ENCODE measurements at places on chromosomes 7 and 10.

DNA sequence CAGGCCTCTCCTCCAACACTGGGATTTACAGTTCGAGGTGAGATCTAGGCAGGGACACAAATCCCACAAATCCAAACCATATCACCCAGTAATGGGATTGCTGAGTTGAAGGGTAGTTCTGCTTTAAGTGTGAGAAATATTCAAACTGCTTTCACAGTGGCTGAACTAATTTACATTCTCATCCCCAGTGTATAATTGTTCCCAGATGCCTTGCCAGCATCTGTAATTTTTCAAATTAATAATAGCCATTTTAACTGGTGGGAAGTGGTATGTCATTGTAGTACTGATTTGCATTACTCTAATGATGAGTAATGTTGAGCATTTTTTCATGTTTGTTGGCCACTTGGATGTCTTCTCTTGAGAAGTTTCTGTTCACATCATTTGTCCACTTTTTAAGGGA, 592.8 kb upstream of the GRM3 start:
- no peak for DNase-seq

GRCh38 chr10:86023931-86024280, 342.7 kb downstream of the GRID1 start:
- DNase-seq = no peak

GRCh38 chr7:132941428-132941827, 140.5 kb downstream of the CHCHD3 start:
- no peak for DNase-seq

- DNase-seq = no peak
These were observed 46.4 kb upstream of the CC2D2B start for GRCh38 chr10:95861386-95861785.

DNA sequence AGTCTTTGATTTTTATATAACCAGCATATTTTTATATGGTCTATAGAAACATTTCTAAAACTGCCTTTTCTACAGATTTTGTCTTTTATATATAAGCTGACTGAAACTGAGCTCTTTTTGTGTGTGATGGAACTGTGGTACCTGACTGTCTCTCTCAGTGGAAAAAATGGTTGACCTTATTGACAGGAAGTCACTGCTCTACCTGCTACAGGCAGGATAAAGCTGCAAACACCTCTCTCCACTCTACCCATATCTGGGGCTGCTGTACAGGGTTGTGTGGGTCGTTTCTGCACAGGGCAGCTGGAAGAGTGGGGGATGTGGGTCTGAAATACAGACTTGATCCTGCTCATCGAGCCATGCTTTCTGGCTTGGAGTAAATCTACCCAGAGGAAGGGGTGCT, 48.5 kb downstream of the BBS9 start:
- no peak for DNase-seq

DNA sequence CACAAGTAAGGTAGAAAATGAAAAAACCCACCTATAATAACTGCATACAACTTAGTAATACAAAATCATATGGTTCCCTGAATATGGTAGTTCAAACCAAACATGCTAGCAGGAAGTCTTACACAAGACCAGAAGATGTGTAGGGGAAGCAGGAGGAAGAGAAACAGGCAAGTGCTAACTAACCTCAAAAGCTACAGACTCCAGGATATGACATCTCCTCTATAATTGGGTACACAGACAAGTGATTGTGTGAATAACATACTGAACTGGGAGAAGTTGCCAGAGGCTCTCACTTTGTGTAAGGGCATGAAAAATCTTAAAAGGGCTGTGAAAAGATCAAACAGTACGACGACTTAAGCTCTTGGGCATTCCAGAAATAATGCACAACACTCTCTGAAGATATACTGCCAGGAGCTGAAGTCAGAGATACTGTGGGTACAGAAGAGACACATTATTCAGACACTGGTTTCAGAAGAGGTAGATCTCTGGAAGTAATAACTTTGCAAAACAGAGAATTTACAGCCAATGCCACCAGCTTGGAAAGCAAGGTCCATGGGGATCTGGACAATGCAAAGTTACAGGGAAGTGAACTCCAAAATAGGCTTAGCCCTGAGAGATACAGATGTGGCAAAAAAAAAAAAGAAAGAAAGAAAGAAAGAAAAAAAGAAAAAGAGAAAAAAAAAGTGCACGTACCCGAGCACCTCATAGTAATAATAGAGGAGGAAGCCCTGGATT, 767.2 kb downstream of the TNS3 start:
- DNase-seq = no peak

- DNase-seq = no peak
These were observed 45.2 kb upstream of the BHLHA15 start for GRCh38 chr7:98165827-98166667.

GRCh38 chr10:43093423-43094076, 16.7 kb downstream of the RET start:
- DNase-seq = no peak

DNA sequence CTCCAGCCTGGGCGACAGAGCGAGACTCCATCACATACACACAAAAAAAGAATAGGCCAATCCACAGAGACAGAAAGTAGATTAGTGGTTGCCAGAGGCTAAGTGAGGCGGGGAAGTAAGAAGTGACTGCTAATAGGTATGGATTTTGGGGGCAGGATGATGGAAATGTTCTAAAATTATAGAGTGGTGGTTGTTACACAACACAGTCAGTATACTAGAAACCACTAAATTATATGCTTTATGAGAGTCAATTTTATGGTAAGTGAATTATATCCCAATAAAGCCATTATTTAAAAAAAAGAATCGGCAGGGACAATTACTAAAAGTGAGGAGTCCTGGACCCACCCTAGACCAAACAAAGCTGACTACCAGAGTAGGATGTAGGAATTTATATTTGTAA, 24.3 kb downstream of the DENND2A start:
- DNase-seq = no peak

DNA sequence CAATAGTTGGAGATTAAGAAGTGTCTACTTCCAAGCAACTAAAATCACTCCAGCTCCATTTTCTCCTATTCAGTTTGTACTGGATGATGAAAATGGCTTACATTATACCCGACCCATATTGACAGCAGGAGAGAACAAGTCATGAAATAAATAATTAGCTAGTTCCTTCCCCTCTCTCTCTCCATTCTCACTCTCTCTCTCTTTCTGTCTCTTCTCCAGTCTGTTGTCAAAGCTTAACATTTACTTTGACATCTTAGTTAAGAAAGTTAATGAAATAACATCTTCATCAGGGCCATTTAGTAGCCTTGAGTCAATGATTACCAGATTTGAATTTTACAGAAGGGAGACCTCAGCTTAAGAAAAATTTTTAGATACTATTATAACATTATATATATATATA, 138.5 kb downstream of the ARID5B start:
- DNase-seq = no peak

DNA sequence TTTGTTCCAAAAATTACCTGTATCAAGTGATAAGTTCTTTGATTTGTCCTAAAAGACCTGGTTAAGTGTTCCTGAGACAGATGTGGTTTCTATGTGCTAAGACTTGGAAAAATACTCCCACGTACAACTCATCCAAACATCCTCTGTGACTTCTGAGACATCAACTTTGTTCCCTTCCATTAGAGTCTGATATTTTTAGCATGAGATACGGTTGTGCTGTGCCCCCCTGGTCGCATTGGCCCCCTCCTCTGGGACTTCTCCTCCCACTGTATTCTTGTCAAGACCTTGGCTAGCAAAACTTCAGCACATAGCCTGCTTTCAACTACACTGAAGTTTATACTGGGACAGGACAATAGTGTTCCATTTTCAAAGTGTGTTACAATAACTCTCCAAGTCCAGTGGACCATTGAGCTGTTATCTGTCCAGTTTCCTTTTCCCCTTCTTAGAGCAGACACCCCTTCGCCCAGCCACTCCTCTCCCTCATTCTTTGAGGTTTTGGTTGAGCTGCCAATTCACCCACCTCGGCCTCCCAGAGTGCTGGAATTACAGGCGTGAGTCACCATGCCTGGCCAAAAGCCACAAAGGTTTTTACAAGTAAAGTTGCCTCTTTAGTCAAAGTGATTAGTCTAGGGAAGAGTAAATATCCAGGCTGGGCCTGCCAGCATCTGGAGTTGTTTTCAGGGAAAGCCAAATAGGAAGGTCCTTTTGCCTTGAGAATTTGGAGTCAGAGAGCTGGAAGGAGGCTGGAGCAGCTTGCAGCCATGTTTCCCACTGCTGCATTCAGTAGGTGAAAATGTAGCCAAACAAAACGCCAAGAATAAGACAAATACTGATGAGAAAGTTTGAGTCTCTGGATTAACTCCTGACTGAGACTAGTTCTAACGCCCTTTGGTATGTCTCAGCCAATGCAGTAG, 17.8 kb upstream of the PDLIM1 start:
- no peak for DNase-seq

- no peak for DNase-seq
These were observed 35.5 kb downstream of the COA1 start for GRCh38 chr7:43693687-43694398.

- DNase-seq = no peak
These were observed 462.5 kb downstream of the PLXNA4 start for GRCh38 chr7:132113536-132114371.

DNA sequence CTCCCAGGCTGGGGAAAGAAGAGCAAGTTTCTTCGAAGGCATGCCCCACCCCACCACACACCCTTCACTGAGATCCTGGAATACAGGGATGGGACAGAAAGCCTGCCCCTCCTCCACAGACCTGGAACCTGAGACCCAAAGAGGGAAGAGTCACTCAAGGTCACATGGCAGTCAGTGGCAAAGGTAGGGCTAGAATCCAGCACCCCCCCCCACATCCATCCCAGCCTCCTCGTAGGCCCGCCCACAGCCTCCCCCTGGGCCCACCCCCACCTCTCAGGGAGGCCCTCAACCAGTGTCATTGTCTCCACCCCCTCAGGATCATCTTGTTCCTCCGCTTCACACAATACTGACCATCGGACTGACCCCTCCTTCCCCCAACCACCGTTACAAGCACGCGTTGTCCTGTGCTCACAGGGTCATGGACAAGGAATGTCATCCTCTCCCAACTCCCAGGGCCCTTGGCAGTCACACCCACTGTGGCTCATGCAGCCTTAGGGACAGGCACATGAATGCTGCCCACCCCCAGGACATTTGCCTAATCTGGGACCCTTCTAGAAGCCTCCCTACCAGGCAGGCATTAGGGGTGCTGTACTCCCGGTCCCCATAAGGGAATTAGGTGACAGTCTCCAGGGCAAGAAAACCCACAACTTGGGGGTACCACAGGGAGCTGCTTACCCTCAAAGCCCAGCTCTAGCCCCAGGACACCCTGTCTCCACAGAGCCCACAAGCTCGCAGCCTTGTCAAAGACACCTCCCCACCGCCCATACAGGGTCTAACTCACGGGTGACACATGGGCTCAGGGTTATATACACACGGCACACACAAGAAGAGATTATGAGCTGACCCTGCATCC, 1.4 kb downstream of the KCNH2 start:
- no peak for DNase-seq

DNA sequence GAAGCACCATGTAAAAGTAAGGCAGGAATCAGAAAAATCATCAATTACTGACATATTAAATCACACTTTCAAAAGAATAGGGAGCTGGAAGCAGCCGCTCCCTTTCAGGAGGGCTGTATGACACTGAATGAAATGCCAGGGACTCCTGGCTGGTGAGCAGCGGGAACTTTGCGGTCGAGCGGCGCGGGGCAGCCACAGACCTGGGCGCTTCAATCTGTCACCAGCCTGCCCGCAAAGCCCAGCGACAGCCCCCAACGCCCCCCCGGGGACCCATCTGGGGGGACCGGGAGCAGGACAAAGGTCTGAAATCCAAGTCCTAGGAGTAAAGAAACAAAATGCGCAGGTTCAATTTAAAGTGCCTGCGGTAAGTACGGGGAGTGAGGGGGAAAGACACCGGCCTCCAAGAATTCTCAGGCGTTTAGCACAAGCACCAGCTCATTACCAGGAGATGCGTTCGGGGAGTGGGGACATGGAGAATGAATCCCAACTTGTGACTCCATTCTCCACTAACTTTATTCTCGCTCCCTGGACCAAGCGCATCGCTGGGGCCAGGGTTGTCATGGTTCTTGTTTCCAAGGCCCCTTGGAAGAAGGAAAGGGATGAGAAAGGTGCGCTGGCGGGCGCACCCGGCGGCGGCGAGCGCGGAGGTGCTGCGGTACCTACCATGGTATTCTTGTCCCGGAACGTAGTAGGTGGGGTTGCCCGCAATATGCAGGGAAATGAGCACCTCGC, 824 bp downstream of the RELN start:
- DNase-seq = no peak

GRCh38 chr7:134350709-134351108, 34.0 kb upstream of the SLC35B4 start:
- DNase-seq = no peak

DNA sequence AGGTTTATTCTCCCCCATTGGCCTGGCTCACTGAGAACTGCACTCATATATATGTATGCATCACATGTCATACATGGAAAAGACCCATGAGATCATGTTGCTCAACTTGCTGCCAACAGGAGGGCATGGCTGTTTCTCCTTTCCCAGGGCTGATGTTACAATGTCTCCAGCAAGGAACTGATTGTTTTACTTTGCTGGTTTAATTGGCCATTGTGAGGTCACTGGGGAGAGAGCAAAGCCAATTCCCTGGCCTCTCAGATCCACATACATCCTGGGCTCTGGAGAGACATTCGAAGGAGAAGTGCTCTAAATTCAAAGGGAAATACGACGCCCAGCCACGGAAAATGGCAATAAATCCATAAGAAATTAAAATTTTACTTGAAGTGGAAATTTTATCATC, 287.8 kb downstream of the WDR11 start:
- no peak for DNase-seq

DNA sequence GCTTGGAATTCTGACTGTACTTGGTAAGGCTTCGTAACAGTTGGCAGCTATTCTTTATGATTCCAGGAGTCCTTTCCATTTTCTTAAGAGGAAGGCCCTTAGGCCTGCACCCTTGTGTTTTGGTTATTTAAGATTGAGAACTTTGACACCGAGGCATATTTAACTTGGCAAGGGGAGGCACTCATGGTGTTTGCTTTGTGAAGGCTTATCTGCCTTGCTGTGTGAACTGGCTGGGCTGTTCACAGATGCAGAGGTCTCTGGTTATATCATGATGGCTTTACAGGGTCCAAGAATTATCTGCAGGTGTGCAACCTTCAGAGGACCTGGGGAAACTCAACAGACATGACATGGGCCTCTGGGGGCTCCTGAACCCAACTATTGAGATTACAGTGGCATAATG, 833 bp upstream of the PNLIPRP1 start:
- no peak for DNase-seq

DNA sequence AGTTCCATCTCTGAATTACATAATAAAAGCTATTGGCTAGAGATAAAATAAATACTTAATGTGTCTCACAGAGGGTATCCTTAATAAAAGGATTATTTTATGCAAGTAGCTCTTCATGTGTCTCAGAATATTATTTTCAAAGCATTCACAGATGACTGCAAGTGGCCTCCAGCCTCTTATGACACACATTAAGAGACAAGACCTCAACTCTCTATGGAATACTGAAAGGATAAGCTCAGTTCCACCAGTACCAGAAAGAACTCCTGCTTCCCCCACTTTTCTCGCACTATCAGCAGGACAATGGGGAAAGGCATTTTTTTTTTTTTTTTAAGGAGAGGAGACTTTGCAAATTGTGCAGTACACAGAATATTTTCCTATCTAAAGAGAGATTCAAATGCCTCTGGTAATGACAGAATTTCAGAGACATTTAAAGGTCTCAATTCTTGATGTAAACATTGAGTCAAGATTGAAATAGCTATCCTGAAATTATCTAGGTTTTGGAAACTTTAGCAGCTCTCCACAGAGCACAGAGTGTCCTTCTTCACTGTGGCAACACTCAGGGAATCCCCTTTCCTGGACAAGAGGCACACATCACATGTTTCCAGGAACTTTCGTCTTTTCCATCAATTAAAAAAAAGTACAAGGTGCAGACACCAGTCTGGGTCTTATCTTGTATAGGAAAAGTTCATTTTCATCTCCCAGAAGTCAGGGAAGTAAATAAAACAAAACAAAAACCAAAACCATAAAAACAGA, 122.0 kb upstream of the ANK3 start:
- DNase-seq = no peak
